Psoas muscle (tissue), 8 donors: ENCODE measurements at places on chromosomes 2 and 18. TPM values are rescaled to one million over a fixed set of nuclear protein-coding genes. Genes with fewer than 3 reads are reported as not detected.

The DUSP11 gene
- total RNA-seq = 14.2 TPM

The SNTG2 gene
- 0.73 TPM for total RNA-seq

The CAPN14 gene
- not detected for total RNA-seq

The SPC25 gene
- total RNA-seq = not detected

The GRP gene
- not detected for total RNA-seq

The NR4A2 gene
- 0.99 TPM for total RNA-seq

The PTH2R gene
- not detected for total RNA-seq

The TFPI gene
- total RNA-seq = 84.6 TPM

The COL4A3 gene
- 5.5 TPM for total RNA-seq

The RNF152 gene
- 2.5 TPM for total RNA-seq

The PJVK gene
- 1.5 TPM for total RNA-seq

The NOSTRIN gene
- total RNA-seq = 6.5 TPM

The NEU4 gene
- 0.44 TPM for total RNA-seq

The LYPD6B gene
- not detected for total RNA-seq

The GNAL gene
- 30.8 TPM for total RNA-seq

The AKAIN1 gene
- total RNA-seq = not detected

The SIX3 gene
- not detected for total RNA-seq

The LHCGR gene
- not detected for total RNA-seq

The HOXD4 gene
- total RNA-seq = 1.5 TPM

The SPATA3 gene
- not detected for total RNA-seq

The ARHGAP28 gene
- total RNA-seq = 2.1 TPM

The MC5R gene
- total RNA-seq = not detected

The POLR1B gene
- total RNA-seq = 21.8 TPM

The RMC1 gene
- 13.8 TPM for total RNA-seq

The ITSN2 gene
- 36.1 TPM for total RNA-seq

The KLHL30 gene
- 175 TPM for total RNA-seq

The SERPINB10 gene
- 0.39 TPM for total RNA-seq

The CD207 gene
- total RNA-seq = 0.49 TPM

The INPP5D gene
- total RNA-seq = 3.2 TPM

The EMILIN1 gene
- total RNA-seq = 14.3 TPM

The CHAC2 gene
- 3.5 TPM for total RNA-seq

The C2orf78 gene
- not detected for total RNA-seq

The DSG1 gene
- not detected for total RNA-seq

The DGKD gene
- 365 TPM for total RNA-seq

The REG3G gene
- not detected for total RNA-seq

The BIRC6 gene
- 46.8 TPM for total RNA-seq

The INO80D gene
- 15.4 TPM for total RNA-seq

The DNAH6 gene
- total RNA-seq = 0.08 TPM

The ECEL1 gene
- 0.85 TPM for total RNA-seq

The NEB gene
- 7,132 TPM for total RNA-seq

The PROC gene
- total RNA-seq = not detected

The ZNF142 gene
- total RNA-seq = 12.0 TPM

The MAL gene
- not detected for total RNA-seq

The SP100 gene
- 28.0 TPM for total RNA-seq

The STARD6 gene
- not detected for total RNA-seq

The PDE1A gene
- total RNA-seq = 4.2 TPM

The OR6B2 gene
- not detected for total RNA-seq

The ANTXR1 gene
- 10.9 TPM for total RNA-seq

The RGPD3 gene
- total RNA-seq = 0.18 TPM

The GKN2 gene
- total RNA-seq = not detected

The IL36B gene
- not detected for total RNA-seq

The TMEFF2 gene
- not detected for total RNA-seq

The SATB2 gene
- total RNA-seq = 2.4 TPM

The COX5B gene
- total RNA-seq = 635 TPM

The SLC4A5 gene
- total RNA-seq = 5.7 TPM

The TTC31 gene
- total RNA-seq = 5.4 TPM

The NIFK gene
- 74.3 TPM for total RNA-seq

The ACTG2 gene
- total RNA-seq = 3.4 TPM

The ADAM23 gene
- 6.0 TPM for total RNA-seq

The SETBP1 gene
- total RNA-seq = 21.0 TPM
